ENCODE measurements at places on chromosomes 12 and 14.

GRCh38 chr12:107718606-107719005, 33.0 kb downstream of the PWP1 start:
- DNase-seq: no peak

DNA sequence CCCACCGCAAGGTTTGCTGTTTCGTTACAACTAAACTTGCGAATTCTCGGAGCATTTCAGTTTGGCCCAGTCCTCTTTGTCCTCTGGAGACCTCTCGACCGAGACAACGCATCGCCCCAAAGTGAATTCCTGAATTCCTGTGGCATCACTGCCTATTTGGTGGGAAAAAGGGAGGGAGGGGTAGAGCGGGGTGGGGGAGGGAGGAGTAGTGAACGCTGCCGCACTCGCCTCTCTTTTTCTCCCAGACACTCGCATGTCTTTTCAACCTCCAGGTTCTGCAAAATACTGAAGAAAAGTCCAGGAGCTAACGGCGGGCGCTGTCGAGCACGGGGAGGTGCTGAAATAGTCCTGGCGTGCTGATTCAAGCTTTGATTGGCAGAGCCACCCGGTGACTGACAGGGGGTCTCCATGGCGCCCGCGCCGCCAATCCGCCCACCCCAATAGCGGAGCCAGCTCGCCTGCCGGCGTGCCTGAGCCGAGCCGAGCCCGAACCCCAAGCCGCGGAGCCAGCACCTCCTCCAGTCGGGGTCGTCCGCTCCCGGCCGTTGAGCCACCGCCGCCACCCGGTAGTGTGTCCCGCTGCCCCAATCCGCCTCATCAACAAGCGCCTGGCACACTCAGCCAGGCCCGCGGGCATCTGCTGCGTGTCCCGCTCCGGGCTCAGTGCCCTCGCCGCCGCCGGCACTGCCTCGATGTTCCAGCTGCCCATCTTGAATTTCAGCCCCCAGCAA, at the start of gene SIX6:
TSS of gene SIX6 (plus strand) at position 440 of the 731 bp plus-strand sequence. CDS start at position 693, 253 bp downstream.
- no peak for DNase-seq

- no peak for DNase-seq
Observed at GRCh38 chr12:79659961-79660431, 30.8 kb downstream of the PAWR start.

DNA sequence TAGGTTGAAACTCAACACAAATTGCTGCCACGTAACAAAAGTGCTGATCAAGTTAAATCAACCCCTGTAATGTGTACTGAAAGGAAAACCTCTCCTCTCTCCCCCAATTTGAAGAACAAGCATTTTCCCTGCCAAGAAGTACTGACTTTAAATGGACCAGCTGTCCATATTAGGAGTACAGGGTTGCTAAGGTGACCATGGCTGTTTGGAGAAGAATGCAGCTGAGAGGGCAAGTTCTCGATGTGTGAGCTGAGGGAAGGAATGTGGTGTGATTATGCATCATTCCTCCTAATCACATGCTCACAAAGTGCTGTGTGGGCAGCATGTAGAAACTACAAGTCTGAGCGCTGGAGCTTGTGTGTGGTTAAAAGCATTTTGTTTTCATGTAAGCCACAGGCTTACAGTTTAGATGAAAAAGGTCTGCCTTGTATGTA, 50.9 kb upstream of the CCT2 start:
- DNase-seq: peak; percentile 0

GRCh38 chr14:98168211-98168985, 1103.6 kb downstream of the BCL11B start:
- no peak for DNase-seq

Measured in activated CD8-positive, alpha-beta memory T cell treated with anti-CD3 and anti-CD28 coated beads for 4 hours (primary cell).